ENCODE measurements at places on chromosomes 4 and X.

DNA sequence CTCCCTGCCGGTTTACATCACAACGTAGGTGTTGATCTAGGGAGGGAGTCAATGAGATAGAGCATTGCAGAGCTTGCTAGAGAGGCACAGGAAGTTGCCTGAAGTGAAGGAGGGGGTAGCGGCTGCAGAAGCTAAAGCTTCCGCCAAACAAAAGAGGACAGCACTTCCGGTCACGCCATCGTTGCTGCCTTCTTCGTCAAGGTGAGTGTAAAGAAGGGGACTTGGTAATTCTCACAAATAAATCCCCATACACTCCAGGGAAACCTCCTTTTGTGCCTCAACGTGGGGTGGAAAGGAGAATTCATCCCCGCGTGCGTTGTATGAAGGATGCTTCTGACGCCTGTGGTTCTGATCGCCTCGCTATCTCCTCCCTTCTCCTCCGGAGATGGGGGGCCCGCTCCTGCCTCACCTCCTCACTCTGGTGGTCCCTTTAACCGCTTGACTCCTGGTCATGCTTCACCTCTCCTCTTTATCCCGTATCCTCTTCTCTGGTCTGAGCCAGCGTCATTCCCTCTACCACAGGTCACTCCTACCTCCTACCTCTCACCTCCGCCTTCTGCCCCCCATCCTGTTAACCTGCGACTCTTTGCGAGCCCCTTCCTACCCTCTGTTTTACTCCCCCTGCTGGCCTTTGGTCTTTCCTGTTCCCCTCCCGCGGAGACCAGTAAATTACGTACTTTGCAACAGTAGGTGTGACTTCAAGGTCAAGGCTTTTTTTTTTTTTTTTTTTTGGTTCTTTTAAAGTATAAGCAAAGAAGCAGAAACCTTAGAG, 59.9 kb downstream of the GSPT2 start:
- DNase-seq = peak; percentile 66

GRCh38 chr4:172601195-172601594, 567.4 kb upstream of the GALNT7 start:
- DNase-seq = no peak

DNA sequence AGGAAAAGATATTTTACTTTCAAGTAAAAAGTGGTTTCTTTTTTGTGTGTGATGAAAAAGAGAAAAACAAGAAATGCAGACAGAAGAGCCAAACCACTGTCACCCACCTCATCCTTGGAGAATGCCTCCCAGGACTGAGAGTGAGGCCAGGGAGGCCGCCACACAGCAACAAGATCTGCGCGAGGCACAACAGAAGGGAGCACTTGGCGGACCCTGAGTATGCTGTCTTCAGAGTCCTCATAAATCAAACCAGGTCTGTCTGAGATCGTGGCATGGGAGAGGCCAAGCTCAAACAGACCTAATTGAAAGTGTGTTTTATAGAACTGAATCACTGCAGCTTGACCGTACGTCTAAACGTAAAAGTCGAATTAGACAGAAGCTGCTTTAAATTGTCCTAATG, 134.3 kb upstream of the VCX2 start:
- peak; percentile 15 for DNase-seq

DNA sequence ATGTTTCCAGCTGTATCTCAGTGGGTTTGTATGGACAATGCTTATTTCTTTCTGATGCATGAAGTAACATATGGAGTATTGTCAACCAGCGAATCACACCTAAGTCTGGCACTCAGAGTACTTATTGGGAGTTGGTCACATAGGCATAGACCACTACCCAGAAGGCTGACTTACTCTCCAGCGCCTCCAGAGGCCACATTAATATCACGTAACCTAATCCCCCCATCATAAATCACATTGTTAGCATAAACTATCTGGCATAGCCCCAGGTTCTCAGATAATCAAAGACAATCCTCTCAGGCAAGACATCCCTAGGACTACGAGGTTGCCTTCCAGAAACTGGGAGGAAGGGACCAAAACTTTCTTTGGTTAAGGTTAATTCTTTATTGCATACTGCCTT, 560.5 kb upstream of the PABPC4L start:
- DNase-seq = no peak

DNA sequence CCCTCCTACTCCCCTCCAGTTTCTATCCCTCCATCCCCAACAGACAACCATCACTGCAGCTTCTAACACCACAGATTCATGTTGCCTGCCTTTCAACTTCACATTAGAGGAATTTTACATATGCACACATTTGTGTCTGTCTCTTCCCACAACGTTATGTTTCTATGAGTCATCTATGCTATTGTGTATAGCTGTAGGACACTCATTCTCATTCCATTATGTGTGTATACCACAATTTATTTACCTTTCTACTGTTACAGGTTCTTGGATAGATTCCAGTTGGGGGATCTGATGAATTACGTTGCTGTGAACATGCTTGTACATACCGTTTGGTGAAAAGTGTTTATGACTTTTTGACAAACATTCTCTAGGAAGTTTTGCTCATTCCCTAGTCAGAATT, 58.8 kb upstream of the TRPC3 start:
- no peak for DNase-seq

DNA sequence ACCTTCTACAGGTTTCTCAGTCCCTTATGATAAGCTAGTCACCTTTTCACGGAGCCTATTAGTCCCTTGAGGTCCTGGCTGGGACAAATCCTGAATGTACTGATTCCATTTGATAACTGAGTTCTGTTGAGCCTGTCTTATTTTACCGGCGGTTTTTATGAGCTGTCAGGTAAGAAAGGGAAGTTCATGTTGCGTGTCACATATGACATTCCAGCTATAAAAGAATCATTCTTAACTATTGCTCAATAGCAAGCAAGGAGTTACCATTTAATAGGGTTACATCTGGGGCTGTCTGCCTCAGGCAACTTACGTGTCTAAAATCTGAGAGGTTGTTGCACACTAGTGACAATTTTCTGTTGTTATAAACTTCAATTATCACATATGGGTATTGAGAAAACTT, 394.6 kb downstream of the TECRL start:
- no peak for DNase-seq

DNA sequence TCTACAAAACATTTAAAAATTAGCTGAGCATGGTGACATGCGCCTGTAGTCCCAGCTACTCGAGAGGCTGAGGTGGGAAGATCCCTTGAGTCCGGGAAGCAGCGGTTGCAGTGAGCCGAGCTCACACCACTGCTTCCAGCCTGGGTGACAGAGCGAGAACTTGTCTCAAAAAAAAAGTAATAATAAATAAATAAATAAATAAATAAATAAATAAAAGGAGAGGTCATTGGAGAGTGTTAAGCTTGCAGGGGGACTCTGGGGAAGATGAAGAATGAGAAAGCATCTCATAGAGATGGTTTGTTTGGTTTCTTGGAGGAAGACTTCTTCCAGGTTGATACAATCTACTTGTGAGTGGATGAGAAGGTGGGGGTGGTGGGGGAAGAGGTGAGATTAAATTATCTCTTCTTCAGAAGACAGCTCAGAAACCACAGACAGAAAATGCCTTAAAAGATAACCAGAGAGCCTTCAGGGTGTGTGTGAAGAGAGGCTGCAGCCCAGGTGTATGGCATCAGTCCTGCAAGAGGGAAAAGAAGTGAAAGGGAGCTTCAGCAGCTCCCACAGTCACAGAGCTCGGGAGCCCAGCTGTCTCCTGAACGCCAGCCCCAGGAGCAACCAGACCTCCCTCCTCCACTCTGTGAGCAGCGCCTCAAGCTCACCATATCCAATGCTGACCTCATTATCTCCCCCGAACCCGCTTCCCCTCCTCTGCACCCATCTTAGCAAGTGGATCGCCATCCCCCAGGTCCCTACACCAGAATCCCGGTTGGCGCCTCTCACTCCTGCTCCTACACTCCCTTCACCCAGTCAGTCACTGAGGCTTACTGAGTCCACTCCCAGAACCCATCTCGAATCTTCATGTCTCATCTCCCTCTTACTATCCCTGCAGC, 48.2 kb downstream of the RBM47 start:
- DNase-seq = no peak

GRCh38 chr4:111360906-111361305, 738.0 kb upstream of the PITX2 start:
- DNase-seq = no peak

DNA sequence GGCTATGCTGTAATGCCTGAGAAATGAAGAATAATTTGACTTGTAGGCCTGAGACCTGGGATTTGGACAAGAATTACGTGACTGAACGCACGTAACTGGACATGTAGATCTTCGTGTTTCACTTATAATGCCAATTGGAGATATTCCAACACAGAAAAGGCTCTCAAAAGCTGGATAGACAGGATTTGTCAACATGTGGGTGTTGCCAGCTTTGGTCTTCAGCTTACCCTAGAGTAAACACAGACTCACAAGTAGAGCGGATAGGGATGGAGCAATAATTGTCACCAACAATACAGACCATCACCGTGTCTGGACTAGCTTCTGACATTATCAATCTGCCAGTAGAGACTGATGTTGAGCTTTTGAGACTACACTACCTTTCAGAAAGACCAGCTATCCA, 1511.0 kb upstream of the ADGRL3 start:
- DNase-seq = no peak

DNA sequence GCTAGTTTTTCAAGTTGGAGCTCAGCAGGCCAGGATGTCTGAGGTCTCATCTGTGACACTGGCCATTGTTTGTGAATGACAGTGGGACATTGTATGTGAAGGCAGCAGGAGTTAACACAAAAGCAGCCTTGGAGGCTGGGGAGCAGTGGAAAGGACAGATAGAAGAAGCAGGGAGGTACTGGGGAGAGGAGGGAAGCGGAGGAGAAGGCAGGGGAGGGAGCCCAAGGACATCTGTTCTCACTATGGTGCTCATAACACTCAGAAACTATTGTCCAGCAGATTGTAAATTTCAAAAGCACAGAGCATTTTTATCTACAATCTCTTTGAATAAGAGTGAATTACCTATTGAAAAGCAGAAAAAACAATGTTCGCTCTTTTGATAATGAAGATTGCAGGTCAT, 253.6 kb upstream of the DIPK2B start:
- DNase-seq = no peak

DNA sequence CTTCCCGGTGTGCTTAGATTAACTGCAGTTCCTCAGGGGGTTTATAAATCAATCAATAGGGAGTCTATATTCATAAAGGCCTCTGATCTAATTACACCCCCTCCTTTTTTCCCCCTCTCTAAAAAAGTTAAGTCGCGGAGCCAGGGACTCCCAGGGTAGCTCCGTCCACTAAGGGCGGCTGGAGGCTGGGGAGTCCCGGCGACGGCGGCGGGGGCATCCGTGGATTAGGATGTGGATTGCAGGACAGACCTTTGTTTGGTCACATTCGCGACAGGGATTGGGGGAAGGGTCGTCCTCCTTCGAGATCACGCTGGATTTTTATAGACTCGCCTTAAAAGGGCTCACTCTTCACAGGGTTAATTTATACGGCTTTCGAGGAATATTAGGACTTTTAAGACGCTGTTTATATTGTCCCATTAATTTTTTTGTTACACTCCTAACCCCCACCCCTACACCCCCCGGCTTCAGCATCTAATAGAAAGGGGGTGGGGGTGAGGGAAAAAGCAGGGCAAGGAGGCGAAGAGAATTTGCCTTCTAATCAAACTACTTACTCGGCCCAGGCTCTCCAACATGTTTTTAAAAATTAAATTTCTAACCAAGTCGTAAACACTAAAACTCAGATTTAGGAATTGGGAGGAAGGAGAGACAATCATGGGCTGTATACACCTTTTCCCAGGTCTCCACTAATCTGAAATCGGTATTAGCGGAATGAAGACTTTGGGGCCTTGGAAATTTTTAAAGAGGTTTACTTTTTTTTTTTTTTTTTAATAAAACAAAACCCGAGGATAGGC, 8.5 kb downstream of the PITX2 start:
- DNase-seq = no peak
